HEK293T (cell line): ENCODE measurements at places on chromosomes 2 and 18.
A peak's percentile ranks its signal among the peaks of the same experiment; 100 is the strongest.

DNA sequence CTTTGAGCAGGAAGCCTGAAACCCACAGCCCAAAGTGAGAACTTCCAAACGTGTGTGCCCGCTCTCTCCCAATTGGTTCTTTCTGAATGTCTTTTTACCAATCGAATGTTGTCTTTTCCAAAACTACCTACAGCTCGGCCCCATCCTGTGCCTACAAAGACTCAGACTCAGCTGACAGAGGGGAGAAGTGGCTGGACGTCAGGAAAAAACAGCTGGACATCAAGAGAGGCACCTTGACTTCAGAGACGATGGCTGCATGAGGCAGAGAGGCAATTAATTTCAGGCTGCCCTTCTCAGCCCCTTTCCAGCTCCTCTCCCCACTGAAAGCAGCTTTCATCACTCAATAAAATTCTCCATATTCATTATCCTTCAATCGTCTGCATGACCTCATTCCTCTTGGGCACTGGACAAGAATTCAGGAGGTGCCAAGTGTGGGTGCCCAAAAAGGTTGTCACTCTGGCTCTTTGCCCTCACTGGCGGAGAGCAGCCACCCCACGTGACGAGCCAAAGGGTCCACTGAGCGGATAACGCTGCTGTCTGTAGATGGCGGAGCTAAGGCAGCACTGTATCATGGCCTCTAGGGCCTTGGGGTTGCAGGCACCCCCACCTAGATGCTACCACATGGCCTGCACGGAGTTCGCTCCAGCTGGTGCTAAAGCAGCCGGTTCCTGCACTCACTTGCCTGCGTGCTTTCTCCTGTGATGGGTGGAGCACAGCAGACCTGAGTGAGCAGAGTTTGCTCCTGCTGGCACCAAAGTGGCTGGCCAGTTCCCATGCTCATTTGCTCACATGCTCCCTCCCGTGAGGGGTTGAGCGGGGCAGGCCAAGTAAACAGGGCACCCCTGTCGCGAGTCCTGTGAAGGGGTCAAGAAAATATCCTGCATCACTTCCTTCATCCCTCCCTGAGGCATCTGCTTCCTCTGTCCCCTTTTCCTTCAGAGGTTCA is 37.9 kb downstream of the FAM210A start:
- DNase-seq, result no peak

DNA sequence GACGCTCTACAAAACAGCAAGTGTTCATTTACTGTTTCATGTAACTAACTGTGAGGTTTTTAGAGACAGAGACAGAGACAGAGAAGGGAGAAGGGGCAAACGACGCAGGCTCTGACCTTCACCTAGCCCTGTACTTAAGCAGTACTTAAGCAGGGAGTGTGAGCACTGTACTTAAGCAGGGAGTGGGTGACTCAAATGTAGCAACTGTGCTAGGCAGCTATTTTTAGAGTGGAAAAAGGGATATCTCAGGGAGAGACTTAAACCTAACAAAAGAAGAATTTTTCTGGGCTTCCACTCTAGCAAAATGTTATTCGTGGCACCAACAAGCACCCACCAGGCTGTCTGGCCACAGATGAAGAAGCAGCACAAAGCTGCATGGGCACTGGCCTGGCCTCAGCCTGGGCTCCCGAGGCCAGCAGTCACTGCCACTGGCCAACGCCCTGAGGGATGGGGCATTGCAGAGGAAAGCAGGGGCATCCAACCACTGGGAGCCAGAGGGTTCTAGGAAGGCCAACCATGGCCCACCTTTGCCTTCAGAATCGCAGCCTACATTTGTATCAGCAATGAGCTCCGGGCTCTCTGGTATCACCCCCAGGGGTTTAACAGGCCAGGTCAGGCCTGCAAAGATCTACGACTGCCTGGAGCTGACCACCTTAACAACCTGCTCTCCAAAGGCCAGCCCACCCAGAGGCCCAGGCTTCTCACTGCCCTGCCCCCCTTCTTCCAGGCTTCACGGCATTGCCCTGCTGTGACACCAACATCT is 154.3 kb downstream of the TTC32 start:
- no peak for DNase-seq

DNA sequence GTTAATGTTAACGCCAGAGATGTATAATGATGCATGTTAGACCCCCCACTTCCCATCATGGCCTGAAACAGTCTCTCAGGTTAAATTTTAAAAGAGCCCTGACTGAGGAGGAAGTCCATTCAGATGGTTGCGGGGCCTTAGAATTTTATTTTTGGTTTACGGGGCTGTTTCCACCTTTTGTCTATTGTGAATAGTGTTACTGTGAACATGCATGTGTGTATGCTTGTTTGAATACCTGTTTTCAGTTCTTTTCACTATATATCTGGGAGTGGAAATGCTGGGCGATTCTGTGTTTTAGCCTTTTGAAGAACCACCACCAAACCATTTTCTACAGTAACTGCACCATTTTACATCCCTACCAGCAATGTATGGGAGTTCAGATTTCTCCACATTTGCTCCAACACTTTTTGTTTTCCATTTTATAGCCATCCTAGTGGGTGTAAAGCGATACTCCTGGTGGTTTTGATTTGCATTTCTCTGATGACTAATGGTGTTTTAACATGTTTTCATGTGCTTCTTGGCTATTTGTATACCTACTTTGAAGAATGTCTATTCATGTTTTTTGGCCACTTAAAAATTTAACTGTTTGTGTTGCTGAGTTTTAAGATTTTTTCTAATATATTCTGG is 133.0 kb downstream of the MYO3B start:
- DNase-seq, result no peak

GRCh38 chr18:5582849-5583681 is 39.3 kb upstream of the EPB41L3 start:
- DNase-seq, result peak; percentile 9

DNA sequence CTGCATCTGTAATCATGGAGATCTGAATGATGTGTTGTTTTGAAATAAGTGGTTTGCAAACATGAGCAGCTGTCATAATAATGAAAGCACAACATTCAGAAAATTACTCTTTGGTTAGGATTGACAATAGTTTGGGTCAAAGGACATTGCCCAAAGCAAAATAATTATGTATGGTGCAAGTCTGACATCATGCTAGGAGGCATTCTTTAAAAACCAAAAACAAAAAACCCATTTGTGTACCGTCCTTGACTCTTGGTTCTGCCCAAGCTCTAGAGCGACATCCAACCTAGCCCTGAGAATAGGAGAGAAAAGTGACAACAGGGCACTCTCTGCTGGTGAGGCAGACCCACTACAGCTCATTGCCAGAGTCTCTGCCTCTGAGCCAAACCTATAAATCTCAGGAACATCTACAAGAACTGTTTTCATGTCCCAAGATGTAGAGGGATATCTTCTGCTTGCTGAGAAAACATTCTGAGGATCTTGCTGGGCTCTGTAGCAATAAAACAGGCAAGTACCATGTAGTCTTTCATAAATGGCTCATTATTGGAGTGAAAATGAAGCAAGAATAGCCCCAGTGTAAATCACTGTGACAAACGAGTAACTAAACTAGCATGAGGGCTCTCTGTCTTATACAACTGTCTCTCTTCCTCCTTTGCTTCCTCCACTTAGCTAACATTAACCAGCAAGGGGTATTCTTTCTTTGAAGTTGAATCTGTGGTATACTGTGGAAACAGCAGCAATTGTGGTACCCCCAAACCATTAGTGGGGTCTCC is 266.8 kb upstream of the CXCR4 start:
- peak; percentile 61 for DNase-seq

DNA sequence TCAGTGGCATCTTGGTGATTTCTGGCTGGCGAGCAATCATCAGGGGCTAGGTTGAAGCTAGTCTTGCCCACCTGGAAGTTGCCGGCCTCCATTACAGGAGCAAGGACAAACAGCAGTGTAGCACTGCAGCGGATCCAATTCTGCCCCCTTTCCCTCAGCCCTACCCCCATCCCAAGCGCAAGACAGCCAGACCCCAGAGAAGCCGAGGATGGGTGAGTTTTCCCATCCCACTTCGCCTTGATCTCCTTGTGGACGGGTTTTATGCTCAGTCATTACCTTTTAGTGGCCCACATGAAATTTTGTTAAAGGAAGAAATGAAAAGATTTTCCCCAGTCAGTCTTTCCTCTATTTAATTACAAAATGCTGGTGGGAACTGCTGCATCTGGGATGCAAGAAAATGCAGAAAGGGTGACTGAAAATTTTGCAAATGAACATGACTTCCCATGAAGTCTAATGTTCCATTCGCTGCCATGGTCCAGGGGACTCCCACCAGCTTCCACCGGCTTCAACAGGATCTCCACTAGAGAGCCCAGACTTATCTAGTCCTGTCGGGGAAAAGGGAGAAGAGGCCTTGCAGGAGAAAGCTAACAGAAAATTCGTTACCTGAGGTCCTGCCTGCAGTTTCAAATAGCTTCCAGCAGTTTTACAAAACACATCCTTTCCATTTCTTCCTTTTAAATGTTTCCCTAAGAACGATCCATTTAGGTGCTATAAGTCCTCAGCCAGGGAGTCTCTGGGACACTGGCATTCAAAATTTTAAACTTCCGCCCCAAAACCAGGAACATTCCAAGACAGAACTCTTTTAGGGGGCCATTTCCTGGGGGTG is 1.9 kb upstream of the HOXD9 start:
- DNase-seq, result no peak

- DNase-seq, result peak; percentile 84
Observed at GRCh38 chr2:102020596-102021170, 28.9 kb downstream of the IL1R2 start.

- no peak for DNase-seq
Observed at GRCh38 chr2:147715807-147716206, 129.0 kb upstream of the ACVR2A start.

DNA sequence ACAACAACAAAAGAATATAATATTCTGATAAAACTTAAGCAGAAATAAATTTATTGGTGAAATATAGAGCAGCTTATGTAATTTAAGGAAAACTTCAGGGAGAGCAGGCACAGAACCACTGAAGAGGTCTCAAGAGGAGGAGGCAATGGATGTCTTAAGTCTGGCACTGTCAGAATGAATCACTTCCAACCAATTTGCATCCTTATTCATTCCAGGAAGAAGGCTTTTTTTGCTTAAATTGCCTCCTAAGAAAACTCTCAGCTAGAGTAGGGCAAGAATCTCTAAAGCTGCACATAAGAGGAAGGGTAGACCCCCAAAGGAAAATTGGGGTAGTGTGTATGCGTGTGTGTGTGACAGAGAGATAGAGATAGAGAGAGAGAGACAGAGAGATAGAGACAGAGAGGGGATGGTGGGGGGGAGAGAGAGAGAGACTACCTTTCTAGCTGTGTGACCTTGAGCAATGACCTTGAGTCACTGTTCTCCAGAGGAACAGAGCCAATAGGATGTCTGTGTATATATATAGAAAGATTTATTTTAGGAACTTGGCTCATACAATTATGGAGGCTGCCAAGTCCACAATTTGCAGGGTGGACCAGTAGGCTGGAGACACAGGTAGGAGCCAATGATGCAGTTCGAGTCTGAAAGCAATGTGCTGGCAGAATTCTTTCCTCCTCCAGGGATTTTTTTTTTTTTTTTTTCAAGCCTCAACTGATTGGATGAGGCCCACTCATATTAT is 96.4 kb upstream of the LINC00305 start:
- no peak for DNase-seq

GRCh38 chr2:80459028-80459427 is 154.5 kb upstream of the LRRTM1 start:
- no peak for DNase-seq

GRCh38 chr2:45199973-45200372 is 190.7 kb upstream of the SIX2 start:
- no peak for DNase-seq

- DNase-seq, result no peak
Observed at GRCh38 chr2:197332641-197333040, 22.1 kb upstream of the ANKRD44 start.

DNA sequence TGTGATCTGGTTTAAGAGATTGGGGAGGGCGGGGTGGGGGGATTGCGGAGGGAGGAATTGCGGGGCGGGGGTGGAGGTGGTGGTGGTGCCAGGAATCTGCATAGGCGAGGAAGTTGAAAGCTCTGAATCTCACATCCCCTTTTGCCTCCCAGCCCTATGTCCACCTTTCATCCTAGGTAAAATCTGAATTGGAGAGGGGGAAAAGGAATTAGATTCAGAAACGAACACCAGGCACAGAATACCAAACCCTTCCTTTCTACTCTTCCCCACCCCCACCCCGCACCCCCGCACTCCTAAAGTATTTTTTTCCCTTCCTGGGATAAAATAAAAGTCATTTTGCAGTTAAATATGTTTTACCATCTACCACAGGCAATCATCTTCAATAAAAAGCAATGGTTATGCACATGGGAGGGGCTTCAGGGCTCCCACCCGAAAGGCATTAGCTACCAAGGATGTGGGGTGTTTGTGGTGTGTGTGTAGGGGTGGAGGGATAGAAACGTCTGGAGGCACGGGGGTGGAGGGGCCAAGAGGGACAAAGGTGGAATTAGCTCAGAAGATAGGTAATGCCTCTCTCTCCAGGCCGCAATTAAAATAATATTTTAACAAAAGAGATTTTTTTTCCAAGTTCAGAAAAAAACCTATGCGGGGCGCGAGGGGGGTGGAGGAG is 1.8 kb downstream of the IGFBP5 start:
- no peak for DNase-seq

DNA sequence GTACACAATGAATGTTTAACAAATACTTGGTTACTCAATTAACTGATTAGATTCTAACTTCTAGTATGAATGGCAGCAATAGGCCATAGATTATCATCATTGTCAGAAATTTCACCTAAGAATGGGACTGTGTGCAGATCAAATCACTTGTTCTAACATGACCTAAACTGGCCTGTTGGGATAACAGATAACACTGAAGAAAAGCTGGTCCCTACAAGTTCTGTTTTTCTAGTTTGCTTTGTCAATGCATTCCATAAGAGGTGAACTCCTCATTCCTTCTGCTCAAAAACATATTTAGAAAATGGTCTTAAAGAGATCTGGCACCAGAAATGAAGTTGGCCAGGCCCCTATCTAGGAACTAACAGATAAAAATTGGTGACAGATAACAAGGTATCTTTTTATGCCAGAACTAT is 175.4 kb downstream of the THADA start:
- no peak for DNase-seq

- DNase-seq, result no peak
Observed at GRCh38 chr18:23250893-23251656, 115.8 kb downstream of the CABLES1 start.

- no peak for DNase-seq
Observed at GRCh38 chr18:55830544-55830943, 242.6 kb upstream of the TCF4 start.
